ENCODE measurements at places on chromosomes 5 and 9. TPM values are rescaled to one million over a fixed set of nuclear protein-coding genes. Genes with fewer than 3 reads are reported as not detected.

Gene ZMAT2
- 25.5 TPM for total RNA-seq

DNA sequence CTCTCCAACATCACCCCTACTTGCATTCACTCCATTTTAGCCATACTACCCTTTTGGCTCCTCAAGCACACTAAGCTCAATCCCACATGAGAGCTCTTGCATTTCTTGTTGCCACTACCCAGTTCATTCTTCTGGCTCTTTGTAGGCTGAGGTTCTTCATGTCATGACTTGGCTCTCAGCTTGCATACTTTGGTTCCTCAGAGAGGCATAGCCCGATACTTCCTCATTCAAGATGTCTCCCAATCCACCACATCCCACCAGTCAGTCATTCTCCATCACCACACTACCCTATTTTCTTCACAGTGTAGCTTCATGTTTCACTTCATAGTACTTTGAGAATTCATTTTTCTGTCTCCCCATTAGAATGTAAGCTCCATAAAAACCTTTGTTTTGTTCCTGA is 116.7 kb downstream of the NR6A1 start:
- H3K36me3 ChIP-seq: no peaks in the 10 kb centered on the region
- DNase-seq: no peak
- no peak overlapping the region for H3K4me3 ChIP-seq
- H3K4me1 ChIP-seq: peaks cover 6% of the 10 kb centered on the region
- H3K27ac ChIP-seq: no peak overlapping the region

DNA sequence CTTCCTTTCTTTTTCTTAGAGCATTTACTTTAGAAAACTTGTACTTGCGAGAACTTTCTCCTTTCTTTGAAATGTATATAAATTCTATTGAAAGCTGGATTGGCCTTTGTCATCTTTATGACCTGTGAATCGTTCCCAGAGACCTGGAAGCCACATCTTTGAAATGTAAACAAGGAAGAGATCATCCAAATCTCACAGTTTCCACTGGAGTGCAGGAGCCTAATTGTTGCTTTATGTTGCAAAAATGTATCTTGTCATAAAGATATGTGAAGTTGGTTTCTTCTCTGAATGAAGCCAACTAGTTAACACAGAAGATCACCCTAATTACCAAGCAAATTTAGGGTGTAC is 1101.8 kb downstream of the TAF11L14 start:
- DNase-seq: no peak
- no peaks in the 10 kb centered on the region for H3K4me1 ChIP-seq
- no peaks in the 10 kb centered on the region for H3K27me3 ChIP-seq
- H3K27ac ChIP-seq: no peak overlapping the region
- no peaks in the 10 kb centered on the region for H3K36me3 ChIP-seq

DNA sequence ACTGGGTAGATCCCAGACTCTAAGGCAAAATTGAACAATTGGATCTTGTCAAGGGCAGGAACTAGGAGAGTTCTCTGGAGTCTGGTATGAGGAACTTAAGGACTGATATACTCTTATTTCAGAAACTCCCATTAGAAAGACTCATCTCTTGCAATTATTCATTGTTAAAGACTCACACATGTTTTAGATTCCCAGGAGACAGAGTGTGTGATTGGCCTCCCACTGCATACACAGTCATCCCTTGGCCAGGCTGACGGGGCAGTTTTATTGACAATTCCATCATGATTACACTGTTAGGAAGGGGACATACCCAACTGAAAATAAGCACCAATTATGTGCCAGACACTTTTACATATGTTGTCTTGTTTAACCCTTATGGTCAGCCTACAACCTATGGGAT is 347.2 kb downstream of the DMAC1 start:
- DNase-seq: no peak
- no peaks in the 10 kb centered on the region for H3K4me1 ChIP-seq
- no peaks in the 10 kb centered on the region for H3K36me3 ChIP-seq
- no peak overlapping the region for H3K4me3 ChIP-seq
- no peak overlapping the region for H3K27ac ChIP-seq

GRCh38 chr5:179801304-179802206 is 5.1 kb downstream of the MGAT4B start:
- DNase-seq: peak; percentile 65
- H3K4me3 ChIP-seq: no peak overlapping the region
- no peak overlapping the region for H3K27ac ChIP-seq
- peaks cover 42% of the 10 kb centered on the region for H3K4me1 ChIP-seq
- H3K27me3 ChIP-seq: no peaks in the 10 kb centered on the region
